ENCODE measurements at places on chromosomes 16 and 17.

DNA sequence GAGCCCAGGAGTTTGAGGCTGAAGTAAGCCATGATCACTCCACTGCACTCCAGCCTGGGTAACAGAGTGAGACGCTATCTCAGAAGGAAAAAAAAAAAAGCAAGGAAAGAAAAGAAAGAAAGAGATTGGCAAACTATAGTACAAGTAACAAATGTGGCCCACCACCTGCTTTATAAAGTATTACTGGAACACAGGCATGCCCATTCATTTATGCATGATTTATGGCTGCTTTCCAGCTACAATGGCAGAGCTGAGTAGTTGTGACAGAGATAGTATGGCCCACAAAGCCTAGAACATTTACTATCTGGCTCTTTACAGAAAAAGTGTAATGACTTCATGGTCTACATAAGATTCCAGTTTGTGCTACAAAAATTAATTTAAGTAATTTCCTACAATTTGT lies 23.6 kb downstream of the C16orf87 start:
- DNase-seq: no peak

- DNase-seq: no peak
These were observed 81.4 kb downstream of the SLC39A11 start for GRCh38 chr17:73011016-73011486.

DNA sequence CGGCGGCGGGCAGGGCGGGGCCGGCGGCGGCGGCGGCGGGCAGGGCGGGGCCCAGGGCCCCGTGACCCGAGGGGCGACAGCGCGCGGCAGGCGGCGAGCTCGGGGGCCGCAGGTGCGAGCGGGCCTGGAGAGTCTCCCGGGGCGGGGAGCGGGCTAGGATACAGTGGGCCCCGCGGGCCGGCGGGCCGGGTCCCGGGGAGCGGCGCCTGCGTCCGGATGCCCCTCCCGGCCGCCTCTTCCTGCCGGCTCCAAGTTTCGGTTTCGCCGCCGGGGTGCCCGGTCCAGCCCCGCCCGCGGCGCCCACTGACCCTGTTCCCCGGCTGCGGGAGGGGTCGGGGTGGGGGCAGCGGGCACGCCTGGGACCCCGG lies at the start of gene RNF213:
Gene RNF213, plus strand, starts transcription at position 62 of the 368 bp plus-strand sequence. CDS start 2,830 bp downstream, outside the sequence.
- peak; percentile 68 for DNase-seq

GRCh38 chr17:82021900-82022309 lies 773 bp downstream of the CENPX start:
- DNase-seq: peak; percentile 30

GRCh38 chr17:76556765-76557367 lies 17.0 kb downstream of the PRCD start:
- DNase-seq: no peak

GRCh38 chr17:4710693-4711634 lies 532 bp downstream of the ARRB2 start:
- DNase-seq: peak; percentile 79

- DNase-seq: no peak
These were observed 205.1 kb upstream of the ELAC2 start for GRCh38 chr17:13222975-13223374.

- DNase-seq: no peak
These were observed 349.7 kb upstream of the CCL2 start for GRCh38 chr17:33905338-33905800.

- DNase-seq: no peak
These were observed 7.4 kb downstream of the MAP3K3 start for GRCh38 chr17:63629627-63630026.

DNA sequence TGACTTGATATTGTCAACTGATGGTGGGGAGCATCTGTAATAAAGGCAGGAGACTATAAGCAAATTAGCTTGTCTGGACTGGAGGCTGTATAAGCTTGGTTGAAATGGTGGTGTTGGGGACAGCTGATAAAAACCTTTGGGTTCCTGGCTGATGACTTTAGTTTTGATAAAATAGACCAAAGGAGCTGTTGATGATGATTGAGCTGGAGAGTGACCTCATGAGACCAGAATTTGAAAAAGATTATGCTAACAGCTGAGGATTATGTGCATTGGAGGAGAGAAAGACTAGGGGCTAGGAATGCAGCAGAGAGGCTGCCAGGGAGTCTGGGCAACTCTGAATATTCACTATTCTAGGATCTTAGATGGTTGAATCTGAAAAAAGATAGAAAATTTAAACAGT lies 8.7 kb upstream of the CDC27 start:
- DNase-seq: no peak

DNA sequence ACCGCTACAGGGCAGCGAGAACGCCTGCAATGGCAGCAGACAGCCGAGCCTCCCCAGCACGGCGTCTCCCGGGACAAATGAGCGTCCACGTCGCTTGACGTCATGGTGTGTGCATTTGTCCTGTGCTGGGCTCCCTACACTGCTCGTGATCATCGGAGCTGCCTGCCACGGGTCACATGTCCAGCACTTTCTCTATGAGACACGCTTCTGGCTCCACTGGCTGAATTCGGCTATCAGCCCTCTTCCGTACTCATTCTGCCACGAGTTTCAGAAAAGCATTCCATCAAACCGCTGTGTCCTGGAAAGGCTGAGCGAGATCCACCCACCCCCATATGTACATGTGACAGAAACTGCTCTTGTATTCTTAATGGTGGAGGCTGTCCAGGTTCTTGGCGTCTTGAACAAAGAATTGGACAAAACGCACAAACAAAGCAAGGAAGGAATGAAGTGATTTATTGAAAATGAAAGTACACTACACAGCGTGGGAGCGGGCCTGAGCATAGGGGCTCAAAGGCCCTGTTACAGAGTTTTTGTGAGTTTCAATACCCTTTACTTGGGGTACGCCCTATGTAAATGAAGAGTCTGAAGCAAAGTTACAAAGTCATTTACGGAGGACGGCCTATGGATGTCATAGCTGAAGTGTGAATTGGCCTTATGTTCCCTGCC lies 28.5 kb upstream of the SHCBP1 start:
- no peak for DNase-seq

- DNase-seq: no peak
These were observed 98.6 kb upstream of the IRX3 start for GRCh38 chr16:54385141-54385540.

DNA sequence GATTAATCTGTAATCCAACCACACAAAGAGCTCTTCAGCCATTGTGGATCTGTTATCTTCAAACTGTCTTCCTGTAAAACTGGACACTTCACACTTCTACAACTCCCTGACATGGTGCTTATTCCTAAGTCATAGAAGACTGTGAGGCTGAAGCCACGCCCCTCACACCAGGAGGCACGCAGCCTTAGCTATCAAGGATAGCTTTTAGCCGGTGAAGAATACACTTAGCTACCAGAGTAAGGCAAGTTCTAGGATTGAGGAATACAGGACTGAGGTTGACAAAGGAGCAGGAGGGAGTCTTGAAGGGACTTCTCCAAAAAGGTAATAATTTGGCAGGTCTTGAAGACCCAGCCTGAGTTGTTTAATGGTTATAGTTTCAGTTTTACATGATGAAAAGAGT lies 79.8 kb upstream of the GAS7 start:
- DNase-seq: no peak

GRCh38 chr16:56789360-56789759 lies 59.4 kb downstream of the NUP93 start:
- DNase-seq: peak; percentile 38

DNA sequence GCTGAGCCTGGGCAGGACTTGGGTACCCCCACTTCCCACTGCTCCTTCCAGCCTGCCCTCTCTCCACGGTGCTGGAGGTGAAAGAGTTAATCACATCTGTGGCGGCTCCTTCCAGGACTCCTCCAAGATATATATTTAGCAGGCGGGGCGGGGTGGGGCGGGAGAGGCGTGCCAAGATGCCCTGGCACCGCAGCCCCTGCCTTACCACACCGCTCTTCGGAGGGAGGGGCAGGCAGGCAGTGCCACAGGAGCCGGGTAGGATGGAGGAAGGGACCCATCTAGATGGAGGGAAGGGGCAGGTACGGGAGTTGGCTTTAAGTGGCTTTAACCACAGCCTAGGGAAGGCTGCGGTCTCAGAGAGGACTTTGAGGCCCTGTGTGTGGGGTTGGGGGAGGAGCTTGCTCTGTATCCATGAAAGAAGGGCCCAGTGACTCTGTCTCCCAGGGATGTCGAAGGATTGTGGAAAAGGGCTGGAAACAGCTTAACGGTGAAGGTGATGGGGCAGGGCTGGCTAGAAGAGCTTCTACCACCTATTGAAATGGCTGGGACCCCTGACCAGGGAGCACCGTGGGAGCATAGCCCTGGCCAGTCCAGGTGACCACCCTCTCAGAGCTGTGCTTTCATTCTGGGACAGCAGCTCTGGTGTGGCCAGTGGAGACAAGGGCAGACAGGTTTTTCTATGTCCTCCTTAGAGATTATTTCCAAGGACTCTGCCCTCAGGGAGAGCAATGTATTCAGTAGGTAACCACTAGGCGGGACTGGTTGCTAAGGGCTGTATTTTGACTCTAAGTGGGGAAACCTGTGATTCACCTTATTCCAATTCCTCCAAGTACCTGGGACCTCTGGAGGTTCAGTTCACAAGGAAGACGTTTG lies 13.0 kb downstream of the GPR142 start:
- DNase-seq: no peak

GRCh38 chr17:2683912-2684311 lies 27.7 kb downstream of the CLUH start:
- no peak for DNase-seq

DNA sequence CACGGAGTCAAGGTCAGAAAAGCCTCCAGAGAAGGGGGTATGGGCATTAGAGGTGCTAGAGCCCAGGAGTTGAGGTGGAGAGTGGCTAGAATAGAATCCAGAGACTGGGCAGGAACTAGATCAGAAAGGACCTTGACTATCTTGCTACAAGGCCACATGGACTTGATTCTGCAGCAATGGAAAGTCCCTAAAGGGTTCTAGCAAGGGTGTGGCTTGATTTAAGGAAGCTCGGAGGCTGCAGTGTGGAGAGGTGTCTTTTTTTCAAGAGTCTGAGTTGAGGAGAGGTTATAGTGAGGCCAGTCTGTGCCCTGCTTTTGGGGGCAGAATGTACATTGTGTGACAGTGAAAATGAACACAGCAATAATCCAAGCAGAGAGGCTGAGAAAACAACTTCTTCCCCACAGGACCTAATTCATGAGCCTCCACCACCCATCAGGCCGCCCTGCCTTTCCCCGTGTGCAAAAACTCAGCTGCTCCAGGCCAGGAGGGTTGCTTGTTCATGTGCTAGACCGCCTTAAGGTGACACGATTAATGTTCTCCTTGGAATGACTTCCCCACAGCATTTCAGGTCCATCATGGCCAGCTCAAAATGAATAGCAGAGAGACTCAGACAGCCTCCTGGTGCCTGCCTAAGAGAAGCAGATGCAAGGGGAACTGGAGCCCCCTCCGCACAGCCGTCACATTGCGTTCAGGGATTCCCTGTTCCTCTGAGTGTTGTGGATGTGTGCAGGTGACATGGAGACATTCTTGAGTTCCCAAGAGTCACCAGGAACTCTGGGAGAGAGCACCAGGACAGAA lies 8.7 kb upstream of the BEAN1 start:
- peak; percentile 15 for DNase-seq

- DNase-seq: no peak
These were observed 45.3 kb downstream of the DDX19A start for GRCh38 chr16:70391881-70392481.

DNA sequence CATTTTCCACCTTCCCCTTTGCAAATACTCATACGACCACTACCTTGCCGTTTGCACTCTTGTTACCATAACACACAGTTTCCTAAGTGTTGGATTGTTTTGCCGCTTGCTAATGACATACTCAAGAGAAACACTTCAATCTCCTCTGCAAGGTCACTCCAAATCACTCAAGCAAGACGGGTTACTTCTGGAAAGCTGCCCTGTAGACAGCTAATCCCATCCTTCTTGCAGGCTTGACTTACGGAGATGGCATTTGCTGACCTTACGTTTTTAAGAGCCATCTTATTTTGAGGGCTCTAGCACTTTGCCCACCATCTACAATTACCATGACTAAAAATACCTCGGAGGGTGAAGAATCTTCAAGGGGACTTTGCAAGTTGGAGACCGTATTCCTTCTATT lies 46.2 kb downstream of the MYH3 start:
- DNase-seq: no peak

- no peak for DNase-seq
These were observed 16.3 kb downstream of the SLC47A1 start for GRCh38 chr17:19549746-19550623.

DNA sequence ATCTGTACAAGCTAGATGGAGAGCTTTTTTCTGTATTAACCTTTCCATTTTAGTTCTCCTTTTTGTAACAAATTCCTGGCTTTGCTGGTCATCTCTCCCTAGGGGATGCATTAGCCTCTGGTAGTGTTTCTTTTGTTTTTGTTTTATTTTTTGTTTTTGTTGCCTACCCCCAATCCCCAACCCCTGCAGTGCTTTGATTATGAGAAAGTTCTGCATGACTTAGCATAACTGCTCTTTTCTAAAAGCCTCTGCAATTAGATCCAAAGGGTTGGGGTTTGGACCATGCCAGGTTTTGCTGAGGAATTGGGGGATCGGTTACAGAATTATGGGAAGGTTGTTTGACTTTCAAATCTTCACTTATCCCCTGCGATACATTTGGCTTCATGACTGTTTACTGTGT lies 98.2 kb downstream of the ADAMTS18 start:
- no peak for DNase-seq

DNA sequence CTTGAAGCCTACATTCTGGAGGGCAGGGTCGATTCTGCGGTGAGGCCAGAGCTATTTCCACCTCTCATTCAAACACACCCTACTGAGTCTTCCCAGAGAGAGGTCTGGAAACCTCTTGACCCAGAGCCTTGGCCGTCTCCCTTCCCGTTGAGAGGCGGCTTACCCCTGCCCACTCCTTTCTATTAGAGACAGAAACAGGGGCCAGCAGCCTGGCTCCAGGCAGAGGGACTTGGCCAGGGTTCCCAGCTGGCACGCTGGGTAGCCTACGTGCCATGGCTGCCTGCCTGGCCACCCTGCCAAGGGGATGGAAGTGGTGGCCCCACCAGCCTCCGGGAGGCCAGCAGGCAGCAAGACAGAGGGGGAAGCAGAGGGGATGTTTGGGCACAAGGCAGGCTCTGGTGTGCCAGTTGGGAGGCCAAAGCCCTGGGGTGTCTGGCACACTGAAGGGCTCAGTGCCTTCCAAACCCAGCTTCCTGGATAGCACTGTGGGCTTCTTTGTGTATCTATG lies 6.0 kb downstream of the STAC2 start:
- no peak for DNase-seq

DNA sequence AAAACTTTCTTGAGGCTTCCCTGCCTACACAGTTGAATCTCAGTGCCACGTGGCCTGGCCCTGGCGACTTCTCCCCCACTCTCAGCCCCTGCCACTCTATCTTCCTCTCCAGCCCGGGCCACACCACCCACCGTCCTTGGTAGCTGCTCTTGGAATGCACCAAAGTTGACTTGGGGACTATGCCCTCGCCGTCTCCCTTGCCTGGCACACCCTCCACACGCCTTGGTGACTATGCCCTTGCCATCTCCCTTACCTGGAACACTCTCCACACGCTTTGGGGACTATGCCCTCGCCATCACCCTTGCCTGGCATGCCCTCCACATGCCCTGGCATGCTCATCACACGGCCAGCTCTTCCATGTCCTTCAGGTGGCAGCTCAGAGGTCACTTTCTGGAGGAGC lies 15.5 kb upstream of the TVP23A start:
- DNase-seq: no peak

DNA sequence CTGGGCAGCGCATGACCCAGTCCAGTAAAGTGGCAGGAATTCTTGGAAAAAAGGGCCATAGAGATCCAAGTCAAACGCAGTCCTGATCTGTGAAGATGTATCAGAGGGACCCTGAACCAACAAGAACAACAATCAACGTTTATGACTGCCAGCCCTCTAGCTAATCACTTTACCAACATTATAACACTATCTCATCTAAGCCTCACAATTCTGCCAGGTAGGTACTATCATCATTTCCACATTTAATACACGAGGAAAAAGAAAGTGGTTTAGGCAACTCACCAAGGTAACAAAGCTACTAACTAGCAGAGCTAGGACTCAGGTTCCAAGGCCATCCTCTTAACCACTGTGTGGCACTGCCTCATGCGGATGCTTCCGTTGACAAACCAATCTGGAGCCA lies 28.1 kb downstream of the TEX2 start:
- no peak for DNase-seq

Measured in activated CD4-positive, alpha-beta T cell treated with anti-CD3 and anti-CD28 coated beads, Interleukin-2, Interleukin-6, amounts not matched to agents 100 ng/mL and 50 ng/mL, durations not matched to agents 16 hours and 8 hours (primary cell).